HL-60 (cell line): ENCODE measurements at places on chromosomes 3 and 15.

DNA sequence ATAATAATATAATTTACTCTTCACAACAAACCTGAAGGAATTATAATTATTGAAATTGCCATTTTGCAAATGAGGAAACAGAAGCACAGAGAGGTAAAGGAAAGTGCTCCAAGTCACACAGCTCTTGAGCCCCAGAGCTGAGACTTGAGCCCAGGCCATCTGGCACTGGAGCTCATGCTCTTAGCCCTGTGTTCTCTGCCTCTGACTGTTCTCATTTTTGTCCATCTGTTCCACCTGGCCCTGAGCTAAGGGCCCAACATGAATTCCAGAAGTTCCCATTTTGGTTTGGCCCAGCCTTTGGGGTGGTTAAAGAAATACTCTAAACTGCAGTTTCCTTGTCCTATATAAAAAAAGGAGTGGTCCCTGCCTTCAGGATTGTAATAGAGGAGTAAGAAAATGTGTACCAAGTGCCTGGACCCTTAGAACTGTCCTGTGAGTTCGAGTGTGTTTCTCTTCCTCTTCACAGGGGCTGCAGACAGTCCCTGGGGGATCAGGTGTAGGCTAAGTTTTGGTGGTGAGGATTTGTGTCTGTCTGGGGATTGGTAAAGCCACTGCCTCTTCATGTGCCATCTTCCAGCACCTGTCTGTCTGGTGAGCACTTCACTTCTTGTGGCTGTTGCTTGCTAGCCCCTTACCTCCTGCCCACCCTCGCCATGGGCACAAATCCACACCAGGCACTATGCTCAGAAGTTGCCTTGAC is 91.8 kb downstream of the DNAJB8 start:
- no peak for DNase-seq

DNA sequence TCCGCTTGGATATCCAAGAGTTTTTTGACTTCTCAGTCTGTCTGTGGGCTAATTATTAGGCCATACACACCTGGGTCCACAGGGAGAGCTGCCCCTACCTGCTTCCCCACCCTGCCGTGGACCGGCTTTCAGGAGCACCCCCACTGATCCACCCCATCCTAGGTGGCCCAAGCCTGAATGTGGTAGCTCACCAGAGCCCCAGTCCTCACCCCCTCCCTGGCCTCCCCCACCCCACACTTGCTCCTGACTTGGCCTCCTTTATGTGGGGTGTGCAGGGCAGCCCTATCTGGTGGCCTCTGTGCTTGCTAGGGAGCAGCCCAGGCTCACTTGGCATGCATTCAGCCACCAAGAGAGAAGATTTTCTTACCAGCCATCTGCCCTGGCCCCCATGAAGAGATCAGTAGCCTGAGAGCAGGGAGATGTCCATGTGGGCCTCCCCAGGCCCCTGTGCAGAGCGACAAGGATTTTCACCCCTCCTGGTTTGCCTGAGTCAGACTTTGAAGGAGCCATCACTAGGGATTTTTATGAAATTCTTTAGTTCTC is 11.2 kb downstream of the LRRK1 start:
- DNase-seq: no peak

DNA sequence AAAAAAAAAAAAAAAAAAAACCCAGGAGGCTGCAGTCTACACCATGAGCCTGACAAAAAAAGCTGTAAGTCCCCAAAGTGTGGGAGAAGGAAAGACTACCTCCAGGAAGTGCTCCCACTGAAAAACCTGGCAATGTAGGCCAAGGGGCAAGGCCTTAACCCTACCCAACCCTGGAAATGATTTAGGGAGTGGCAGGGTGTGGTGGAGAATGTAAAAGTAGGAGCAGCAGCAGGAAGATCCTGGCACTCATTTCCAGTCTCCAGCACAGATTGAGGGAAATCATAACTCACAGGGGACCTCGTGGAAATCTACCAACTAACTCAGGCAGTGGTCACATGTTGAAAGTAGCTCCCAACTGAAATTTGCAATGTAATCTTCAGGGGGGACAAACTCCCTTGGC is 839.5 kb downstream of the EPHA3 start:
- DNase-seq: no peak

DNA sequence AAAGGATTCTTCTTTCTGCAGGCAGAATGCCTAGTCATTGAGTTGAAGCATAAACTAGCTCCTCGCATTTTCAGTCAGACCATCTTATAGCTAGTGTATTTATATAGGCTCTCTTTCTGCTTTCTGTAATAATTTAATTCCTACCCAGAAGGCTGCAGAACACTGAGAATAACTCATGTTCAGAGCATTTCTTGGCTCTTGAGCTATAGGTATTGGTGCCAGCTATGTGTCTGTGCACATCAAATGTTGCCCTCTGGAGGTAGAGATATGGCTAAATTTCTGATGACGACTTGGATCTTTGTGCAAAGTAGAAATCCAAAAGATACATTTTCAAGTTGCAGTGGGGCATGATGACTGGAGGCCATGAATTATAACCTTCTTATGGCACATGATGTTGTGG is 336.2 kb upstream of the TPM1 start:
- DNase-seq: no peak

- DNase-seq: no peak
Observed at GRCh38 chr3:132660811-132661070, 612 bp downstream of the UBA5 start.
